ENCODE measurements at places on chromosomes 6 and 20. TPM values are rescaled to one million over a fixed set of nuclear protein-coding genes. Genes with fewer than 3 reads are reported as not detected.

The PSMA7 gene
- 160 TPM for polyA plus RNA-seq

The LRRC1 gene
- polyA plus RNA-seq: 28.7 TPM

GRCh38 chr20:42656130-42656529 lies 533.6 kb downstream of the PTPRT start:
- DNase-seq: no peak

DNA sequence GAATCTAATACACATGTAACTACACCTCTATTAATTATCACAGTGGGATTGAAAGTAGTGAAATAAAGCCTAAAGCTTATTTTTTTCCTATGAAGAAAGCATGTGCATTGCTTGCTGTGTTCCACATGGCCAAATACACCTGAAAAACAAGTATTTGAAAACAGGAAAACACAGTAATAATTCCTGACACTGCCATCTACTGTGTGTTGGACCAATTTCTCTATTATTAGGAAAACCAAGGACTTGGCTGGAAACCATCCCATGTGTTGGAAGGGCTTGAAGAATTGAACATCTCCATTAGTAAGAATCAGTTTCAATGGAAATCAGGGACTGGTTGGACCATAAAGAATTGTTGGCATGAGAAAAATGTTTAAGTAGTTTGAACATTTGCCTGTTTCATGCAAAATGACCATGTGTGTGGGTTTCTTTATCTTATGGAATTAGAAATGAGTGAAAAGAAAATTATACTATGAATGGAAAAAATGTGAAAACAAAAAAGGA lies 124.1 kb downstream of the PHF3 start:
- no peak for DNase-seq

GRCh38 chr20:62609279-62609720 lies 33.0 kb upstream of the SLCO4A1 start:
- DNase-seq: no peak

The FAM83B gene
- 10.2 TPM for polyA plus RNA-seq

- no peak for DNase-seq
Measured at GRCh38 chr6:123829302-123829953, 25.8 kb downstream of the NKAIN2 start.

The WFDC12 gene
- 0.06 TPM for polyA plus RNA-seq

The ISM1 gene
- 5.6 TPM for polyA plus RNA-seq

- DNase-seq: no peak
Measured at GRCh38 chr6:1908784-1909183, 299.1 kb downstream of the FOXC1 start.

- DNase-seq: no peak
Measured at GRCh38 chr6:145562771-145563615, 172.3 kb downstream of the EPM2A start.

The TRIM31 gene
- not detected for polyA plus RNA-seq

The SLC22A23 gene
- polyA plus RNA-seq: 10.4 TPM

The HRH3 gene
- 0.25 TPM for polyA plus RNA-seq

DNA sequence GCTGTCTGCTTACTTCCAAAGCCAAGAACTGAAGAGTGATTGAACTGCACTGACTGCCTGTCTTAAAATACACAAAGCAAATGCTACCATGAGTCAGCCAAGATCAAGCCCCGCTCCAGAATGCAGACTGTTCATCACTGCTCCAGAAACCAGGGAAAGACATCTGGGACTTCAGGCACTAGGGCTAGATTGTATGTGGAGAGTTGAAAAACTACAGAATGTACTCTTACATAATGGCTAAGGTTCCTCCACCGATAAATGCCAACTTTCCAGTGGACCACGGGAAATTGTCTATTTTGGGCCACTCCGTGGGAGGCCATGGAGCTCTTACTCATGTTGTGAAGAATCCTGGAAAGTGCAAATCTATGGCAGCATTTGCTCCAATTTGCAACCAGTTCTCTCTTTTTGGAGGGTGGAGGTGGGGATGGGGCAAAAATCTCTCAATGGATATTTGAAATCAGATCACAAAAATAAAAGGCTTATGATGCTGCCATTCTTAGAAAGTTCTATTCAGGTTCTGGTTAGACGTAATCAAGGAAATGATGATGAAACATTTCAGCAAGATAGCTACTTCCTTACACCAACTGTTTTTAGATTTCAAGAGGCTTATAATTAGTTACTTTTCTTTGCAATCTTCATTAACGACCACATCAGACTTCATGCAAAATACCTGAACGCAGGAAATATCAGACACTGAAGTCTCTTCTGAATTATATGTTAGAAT lies 11.8 kb upstream of the CAP2 start:
- no peak for DNase-seq

The HCK gene
- 2.0 TPM for polyA plus RNA-seq

GRCh38 chr6:33642897-33643296 lies 21.8 kb downstream of the ITPR3 start:
- no peak for DNase-seq

The PRR18 gene
- polyA plus RNA-seq: 0.33 TPM

The OR2J3 gene
- polyA plus RNA-seq: not detected

DNA sequence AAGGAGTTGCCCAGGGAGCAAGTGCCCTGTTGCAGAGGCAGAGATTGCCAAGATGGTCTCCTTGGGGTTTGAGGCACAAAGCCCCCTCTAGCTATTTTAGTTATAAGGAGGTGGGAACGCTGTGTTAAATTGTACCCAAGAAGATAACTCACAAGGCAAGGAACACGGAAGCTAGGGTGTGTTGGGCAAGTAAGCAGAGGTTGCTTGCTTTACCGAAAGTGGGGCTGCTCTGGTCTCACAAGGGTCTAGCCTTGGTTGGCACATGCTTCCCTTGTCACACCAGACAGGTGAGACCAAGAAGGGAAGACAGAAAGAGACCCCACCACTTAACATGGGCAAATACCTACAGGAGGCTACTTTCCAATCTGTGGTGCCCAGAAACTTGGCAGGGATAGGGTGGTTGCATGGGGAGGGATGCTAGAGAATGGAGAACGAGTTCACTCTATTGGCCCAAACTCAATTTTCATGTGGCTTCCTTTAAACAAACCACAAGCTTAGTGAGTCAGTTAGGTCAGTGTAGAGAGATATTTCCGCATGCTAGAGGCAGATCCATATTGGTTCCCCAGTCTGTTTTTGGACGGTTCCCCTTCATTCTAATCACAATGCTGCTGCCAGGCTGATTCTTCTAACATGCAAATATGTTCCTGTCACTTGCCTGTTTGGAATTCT lies 42.4 kb downstream of the PLAGL1 start:
- DNase-seq: no peak

The ZNF311 gene
- polyA plus RNA-seq: 6.2 TPM

The HSPA12B gene
- polyA plus RNA-seq: 19.0 TPM

DNA sequence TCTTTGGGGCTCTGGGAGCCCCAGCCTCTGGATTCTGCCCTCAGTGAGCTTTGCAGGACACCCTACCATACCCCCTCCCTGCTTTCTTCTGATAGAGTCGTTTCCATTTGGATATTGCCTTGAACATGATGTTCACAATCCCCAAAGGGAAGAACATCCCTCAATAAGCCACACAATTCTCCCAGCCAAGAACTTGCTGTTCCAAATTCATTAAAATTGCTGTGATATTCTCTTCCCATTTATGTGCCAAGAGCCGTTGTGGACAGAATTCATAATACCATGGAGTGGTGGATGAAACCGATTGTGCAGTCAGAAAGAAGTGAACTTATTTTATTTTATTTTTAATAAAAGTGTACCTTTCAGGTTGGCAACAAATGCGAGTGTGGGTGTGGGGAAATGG lies 95.8 kb downstream of the DHX35 start:
- no peak for DNase-seq

GRCh38 chr6:159913862-159914564 lies 23.2 kb downstream of the MAS1 start:
- DNase-seq: no peak

The SSTR4 gene
- not detected for polyA plus RNA-seq

DNA sequence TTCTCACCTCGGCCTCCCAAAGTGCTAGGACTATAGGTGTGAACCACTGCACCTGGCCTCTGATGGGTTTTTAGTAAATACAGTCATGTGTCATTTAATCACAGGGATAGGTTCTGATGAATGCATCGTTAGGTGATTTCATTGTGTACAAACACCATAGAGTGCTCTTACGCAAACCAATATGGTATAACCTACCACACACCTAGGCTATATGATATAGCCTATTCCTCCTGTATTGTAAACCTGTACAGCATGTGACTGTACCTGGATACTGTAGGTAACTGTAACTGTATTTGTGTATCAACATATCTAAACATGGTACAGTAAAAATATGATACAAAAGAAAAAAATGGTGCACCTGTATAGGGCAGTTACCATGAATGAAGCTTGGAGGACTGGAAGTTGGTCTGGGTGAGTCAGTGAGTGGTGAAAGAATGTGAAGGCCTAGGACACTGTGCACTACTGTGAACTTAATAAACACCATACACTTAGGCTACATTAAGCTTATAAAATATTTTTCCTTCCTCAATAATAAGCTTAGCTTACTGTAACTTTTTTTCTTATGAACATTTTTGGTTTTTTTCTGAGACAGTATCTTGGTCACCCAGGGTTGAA lies 10.0 kb downstream of the BICRAL start:
- no peak for DNase-seq

- no peak for DNase-seq
Measured at GRCh38 chr20:54221996-54222890, 14.4 kb downstream of the PFDN4 start.

- no peak for DNase-seq
Measured at GRCh38 chr20:63531686-63532448, 5.3 kb downstream of the PTK6 start.

- DNase-seq: no peak
Measured at GRCh38 chr6:36526066-36526465, 21.2 kb downstream of the STK38 start.

DNA sequence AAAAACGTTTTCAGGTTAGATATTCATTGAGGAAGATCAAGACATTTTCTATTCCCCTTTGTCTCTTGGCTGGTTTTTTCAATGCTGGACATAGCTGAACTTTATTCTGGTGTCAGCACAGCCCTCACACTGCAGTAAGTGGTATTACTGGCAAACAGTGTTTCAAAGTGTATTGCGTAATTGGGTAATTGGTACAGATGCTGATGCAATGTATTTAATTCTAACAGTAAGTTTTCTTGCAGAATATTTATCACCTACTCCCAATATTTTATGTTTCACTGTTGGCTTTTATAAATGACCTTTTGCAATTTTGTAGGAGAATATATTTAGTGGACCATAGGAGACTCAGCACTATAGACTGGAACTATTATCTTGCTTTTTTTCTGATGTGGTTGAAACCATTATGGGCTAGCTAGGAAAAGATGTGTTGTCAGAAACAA lies 287.6 kb upstream of the SOX4 start:
- DNase-seq: no peak

GRCh38 chr20:59273739-59274357 lies 26.6 kb upstream of the EDN3 start:
- no peak for DNase-seq

- DNase-seq: no peak
Measured at GRCh38 chr6:13398069-13398381, 69.7 kb upstream of the TBC1D7 start.

Measured in right renal pelvis (tissue), 4 donors.